ENCODE measurements at places on chromosomes 16 and 17.

- DNase-seq = peak; percentile 41
These were observed 80.8 kb upstream of the NOL11 start for GRCh38 chr17:67636834-67637520.

- no peak for DNase-seq
These were observed 194.3 kb upstream of the RPL38 start for GRCh38 chr17:74009056-74009625.

- DNase-seq = no peak
These were observed 1.7 kb downstream of the RASD1 start for GRCh38 chr17:17494499-17494869.

GRCh38 chr17:76540381-76541300 lies 797 bp downstream of the PRCD start:
- DNase-seq = peak; percentile 95

GRCh38 chr17:10612957-10613744 lies 44.0 kb downstream of the MYH3 start:
- DNase-seq = peak; percentile 92

GRCh38 chr17:75494326-75494877 lies 20.9 kb downstream of the CASKIN2 start:
- no peak for DNase-seq

DNA sequence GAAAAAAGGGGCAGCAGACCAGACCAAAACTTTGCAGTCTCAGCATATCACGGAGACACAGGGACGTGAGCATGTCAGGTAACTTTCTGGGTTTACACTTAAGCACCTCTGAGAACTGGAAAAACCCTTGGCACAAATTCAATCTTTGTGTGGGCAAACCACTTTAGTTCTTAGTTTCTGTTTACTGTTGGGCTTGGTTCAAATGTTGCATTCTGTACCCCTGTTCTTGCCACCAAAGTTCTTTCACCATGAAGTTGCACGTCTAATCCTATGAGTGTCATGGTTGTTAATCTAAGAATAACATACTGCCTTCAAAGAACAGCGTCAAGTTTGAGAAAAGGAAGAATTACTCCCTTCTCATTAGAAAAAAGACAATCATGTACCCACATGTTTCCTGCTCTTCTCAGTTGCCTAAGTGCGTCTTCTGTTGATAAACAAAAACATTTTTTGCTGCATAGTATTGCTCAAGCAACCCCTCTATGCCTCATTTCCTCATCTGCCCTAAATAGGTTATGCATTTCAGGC lies 11.6 kb downstream of the KRT33A start:
- no peak for DNase-seq

- no peak for DNase-seq
These were observed 18.8 kb downstream of the TANC2 start for GRCh38 chr17:62984801-62985200.

DNA sequence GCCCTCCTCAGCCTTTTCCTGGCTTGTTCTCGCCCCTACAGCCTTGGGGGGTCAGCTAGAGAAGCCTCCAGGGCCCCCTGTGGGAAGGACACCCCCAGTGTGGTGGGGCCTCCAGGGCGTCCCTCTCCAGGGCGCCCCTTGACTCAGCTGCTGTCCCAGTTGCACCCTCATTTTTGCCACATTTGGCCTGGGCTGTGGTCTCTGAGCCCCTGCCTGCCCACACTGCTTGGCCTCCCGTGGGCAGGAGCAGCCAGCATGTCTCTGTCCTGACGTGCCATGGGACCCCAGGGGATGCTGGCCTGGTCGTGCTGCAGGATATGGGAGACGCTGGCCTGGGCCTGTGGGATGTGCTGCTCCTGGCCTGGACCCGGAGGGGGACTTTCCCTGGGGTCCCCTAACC lies 5.0 kb downstream of the CHTF18 start:
- DNase-seq = no peak

DNA sequence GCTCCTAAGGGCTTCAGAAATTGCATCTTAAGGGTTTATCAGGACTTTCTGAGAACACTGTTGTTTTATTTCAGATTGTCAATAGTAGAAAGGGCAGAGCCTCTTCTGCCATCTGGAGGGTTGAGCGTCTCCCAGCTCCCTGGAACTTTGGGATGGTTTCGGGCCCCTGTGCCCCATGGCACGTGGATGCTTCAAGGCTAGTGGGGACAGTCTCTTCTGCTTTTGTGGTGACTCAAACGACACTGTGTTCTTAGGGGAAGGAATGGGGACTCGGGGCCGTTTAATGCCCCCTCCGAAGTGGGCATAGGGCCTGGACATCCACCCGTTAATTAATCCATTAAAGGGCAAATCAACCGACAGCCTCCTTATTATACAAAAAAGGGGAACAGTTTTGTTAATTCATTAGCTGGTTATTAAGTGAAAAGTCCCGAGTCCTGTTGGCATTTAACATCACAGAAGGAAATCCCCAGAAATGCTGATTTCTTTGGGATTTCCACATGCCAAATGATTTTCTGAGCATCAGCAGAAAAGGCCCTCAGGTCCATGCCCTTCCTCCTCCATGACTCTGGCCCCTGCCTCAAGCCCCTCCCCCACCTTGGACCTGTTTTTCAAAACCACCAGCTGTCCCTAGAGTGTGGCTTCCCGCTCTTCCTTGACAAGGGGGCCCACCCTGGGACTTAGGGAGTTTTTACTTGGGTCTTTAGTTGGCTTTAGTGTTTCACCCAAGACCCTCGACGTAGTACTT lies 68.7 kb downstream of the ARSG start:
- DNase-seq = no peak
